Stimulated activated CD8-positive, alpha-beta memory T cell treated with anti-CD3 and anti-CD28 coated beads, Interleukin-7, amount 100 ng/mL, for 48 hours (primary cell): ENCODE measurements at places on chromosomes 6 and 20.
A peak's percentile ranks its signal among the peaks of the same experiment; 100 is the strongest.

GRCh38 chr6:166683477-166683876, 56.4 kb upstream of the RPS6KA2 start:
- no peak for DNase-seq

- DNase-seq = peak; percentile 8
Observed at GRCh38 chr20:44496976-44497375, 21.3 kb downstream of the TTPAL start.

- DNase-seq = no peak
Observed at GRCh38 chr6:122014961-122015360, 384.5 kb upstream of the HSF2 start.

DNA sequence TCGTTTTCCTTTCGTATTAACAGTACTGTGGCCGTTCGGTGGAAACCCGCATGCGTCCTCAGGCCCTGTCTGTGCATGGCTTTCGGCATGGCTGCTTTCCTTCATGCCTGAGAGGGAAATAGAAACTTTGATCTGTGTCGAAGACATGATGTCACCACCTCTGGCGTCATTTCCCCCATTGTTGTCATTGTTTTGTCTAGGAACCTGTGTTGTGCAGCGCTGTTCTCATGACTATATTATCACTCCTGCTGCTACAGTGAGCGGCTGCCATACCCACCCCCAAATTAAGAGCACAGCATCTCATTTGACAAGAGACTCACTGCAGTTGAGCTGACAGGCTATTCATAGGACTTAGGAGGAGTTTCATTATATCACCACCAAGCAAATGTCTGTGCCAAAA, 172.3 kb downstream of the TMEM242 start:
- DNase-seq = no peak

- DNase-seq = no peak
Observed at GRCh38 chr6:97524811-97525210, 241.8 kb upstream of the MMS22L start.

- DNase-seq = no peak
Observed at GRCh38 chr6:73854998-73855718, 159.2 kb downstream of the CD109 start.

DNA sequence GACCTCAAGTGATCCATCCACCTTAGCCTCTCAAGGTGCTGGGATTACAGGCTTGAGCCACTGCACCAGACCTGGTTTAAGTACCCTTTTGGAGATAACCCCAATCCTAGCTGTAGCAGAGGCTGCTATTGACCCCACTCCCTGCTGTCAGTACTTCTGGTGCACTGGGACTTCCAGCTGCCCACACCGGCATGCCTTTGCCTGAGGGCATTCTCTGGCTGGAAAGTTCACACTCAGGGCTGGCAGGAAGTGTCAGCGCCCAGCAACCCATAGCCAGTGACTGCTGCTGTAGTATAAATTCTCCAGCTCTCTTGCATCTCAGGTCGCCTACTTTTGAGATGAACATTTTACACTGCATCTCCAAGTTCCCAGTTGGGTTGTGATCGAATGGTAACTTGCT, 75.3 kb downstream of the UTRN start:
- no peak for DNase-seq

DNA sequence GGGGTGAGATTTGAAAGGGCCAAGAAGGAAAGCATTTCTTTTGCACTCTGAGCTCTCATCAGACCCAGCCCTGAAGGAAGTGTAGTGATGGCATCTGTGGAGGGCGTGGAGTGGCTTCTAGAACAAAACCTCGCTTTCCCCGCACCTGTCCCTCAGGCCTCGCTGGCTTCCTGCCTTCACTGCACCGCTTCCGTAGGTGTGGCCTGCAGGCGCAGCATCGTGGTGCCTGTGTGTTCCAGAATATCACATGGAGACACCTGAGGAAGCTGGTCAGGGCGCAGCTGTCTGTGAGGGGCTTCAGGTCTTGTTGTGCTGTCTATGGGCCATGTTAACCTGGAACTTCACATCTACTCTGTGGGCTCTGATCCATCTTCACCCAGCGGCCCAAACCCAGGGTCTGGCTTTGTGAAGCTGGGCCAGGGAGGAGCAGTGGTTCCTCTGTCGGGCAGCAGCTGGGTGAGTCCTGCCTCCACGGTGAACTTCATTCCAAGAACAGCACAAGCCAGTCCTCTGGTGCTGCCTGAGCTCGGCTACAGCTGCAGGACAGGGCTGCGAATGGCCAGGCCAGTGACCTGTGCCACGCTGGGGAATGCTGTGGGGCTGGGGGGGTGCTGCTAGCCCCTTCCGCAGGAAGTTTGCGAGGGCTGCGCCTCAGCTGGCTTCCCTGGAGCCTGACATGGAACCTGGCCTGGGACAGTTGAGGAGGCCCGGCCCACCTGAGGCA, 40.9 kb downstream of the DSTN start:
- DNase-seq = no peak

DNA sequence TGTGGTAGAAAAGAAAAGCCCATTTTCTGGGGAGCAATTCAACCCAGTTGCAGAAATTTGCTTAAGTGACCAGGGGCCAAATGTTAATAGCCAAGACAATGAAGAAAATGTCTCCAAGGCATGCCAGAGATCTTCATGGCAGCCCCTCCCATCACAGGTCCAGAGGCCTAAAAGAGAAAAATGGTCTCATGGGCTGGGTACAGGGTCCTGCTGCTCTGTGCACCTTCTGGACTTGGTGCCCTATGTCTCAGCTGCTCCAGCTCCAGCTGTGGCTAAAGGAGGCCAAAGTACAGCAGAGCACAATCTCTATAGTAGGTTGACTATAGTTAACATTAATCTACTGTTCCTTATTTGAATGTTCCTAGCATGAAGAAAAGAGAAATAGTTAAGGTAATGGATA, 44.7 kb downstream of the FRK start:
- no peak for DNase-seq

DNA sequence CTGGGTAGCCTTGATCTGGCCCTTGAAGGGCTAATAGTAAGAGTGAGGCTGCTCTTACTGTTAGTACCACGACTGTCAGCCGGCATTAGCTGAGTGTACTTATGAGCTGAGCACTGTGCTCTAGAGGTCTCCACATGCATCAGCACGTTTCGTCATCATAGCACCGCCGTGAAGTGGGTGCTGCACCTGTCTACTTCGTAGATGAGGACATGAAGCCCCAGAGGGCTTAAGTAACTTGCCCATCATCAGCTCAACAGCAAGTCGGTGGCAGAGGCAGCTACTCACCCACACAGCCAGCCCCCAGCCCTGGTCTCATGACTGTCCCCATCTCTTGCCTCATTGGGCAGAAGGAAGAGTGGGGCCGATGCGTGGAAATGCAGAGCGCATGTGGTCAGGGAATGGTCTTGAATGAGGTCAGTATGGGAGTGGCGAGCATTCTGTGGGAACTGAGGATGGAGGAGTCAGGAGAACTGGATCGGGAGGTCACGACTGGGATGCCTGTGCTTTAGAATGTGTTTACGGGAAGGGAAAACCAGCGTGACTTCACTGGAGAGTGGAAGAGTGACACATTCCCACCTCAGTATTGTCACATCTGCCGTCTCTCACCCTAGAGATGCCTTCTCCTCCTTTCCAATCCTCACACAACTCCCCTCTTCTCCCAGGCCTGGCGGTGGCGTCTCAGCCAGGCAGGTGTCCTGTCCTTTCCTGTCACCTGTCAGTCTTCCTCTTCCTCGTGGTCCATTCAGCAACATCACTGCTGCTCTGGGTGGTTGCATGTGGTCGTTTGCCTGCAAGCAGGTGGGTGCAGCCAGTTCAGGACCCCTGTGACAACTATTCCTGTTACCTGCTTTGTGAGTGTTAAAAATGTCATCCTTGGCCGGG, 6.0 kb downstream of the SYTL3 start:
- DNase-seq = no peak

- DNase-seq = no peak
Observed at GRCh38 chr6:106072501-106073090, 13.5 kb upstream of the PRDM1 start.

- DNase-seq = no peak
Observed at GRCh38 chr6:100093405-100093804, 99.4 kb upstream of the MCHR2 start.

DNA sequence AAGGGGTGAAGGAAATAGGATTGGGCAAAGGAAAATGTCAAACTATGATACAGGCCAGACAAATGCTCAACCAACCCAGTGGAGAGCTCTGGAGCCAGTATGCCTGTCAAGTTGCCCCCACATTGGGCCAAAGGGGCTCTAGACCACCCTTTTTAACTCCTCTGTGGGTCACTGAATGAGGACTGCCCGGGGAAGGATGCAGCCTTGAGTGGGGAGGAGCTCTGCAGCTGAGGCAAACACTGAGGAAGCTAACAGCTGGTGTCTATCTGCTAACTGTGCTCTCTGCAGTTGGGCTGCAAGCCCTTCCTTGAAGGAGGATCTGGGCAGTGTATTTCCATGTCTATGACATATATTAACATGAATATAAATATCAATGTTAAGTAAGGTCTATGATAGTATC, 98.4 kb upstream of the PRSS16 start:
- DNase-seq = no peak

DNA sequence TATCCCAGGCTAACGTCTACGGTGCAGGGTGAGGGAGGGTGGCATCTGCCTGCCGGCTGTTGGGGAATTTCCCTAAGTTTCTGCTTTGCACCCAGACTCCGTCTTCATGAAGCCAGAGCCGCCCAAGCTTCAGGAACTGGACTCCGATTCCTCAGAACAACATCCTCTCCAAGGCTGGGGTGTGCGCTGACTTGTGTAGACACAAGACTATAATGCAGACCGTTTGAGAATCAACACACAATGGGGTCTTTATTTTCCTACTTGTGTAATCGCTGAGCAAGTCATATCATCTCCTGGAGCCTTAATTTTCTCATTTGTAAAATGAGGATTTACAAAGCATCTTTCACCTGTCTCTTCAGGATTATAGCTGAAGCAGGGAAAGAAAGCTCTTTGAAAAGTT, 160.5 kb upstream of the AGPAT4 start:
- DNase-seq = no peak

- DNase-seq = no peak
Observed at GRCh38 chr6:123838505-123839234, 35.0 kb downstream of the NKAIN2 start.
